ENCODE measurements at places on chromosomes 4 and X. TPM values are rescaled to one million over a fixed set of nuclear protein-coding genes. Genes with fewer than 3 reads are reported as not detected.

- DNase-seq = no peak
Observed at GRCh38 chr4:67104145-67104544, 441.2 kb downstream of the CENPC start.

DNA sequence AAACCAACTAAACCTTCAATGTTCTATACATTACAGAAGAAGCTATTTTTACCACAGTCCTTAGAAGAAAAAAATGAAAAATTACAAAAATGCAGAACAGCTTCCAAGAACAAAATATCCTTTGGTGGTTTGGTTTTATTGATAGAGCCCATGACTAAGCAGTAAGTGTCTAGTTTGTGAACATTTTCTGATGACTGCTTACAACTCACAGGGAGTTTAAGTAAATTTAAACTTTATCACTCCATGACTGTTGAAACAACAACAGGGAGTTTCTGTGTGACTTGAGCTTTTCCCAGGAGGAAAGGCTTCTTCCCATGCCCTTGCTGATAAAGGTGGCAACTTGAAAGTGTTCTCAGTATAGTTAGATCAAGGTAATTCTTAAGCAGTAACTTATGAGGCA is 2.9 kb downstream of the PF4 start:
- no peak for DNase-seq

- no peak for DNase-seq
Observed at GRCh38 chrX:83501003-83501402, 7.1 kb upstream of the POU3F4 start.

DNA sequence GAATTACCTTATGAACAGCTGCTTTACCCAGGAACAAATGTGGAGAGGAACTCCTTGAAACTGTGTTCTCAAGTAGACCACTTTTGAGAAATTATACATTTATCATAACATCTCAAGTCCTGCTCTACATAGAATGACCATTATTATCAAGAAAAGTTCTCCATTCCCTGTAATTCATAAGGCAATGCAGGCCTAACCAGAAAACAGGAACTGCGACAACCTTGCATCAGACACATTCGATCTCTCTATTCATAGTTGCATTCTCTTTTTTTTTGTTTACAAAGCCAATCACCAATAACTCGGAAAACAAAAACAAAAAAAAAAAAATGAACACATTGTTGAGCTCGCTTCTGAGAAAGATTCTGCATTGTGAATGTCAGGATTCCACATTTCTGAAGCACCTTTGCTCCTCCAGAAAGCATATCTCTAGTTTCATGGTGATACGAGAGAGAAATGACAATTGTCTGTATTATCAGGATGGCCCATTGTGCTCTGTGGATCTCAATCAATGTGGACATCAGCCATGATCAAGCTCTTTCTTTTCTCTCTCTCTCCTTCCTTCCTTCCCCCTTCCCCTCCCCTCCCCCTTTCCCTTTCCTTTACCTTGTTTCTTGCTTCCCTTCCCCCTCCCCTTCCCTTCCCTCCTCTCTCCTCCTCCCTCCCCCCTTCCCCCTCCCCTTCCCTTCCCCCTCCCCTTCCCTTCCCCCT is 32.4 kb upstream of the CD99 start:
- DNase-seq = no peak

The KLF3 gene
- 45.8 TPM for total RNA-seq

The SORBS2 gene
- 268 TPM for total RNA-seq

The NUP62CL gene
- total RNA-seq = not detected

DNA sequence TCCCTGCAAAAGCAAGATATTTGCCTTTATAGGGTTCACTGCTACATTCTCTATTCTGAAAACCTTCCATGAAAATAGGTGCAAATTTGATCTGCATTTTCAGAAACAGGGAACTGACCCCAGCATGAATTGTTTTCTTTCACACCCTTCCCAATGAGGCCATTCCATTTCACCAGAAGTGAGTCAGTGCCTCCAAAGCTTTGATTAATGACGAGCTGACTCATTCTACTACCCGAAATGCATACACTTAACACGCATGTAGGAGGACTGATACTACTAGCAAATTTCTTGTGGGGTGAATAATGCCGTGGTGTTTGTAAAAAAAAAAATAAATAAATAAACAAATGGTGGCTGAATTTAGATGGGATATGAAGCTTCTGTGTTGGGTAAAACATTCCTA is 146.9 kb upstream of the FGF13 start:
- no peak for DNase-seq

DNA sequence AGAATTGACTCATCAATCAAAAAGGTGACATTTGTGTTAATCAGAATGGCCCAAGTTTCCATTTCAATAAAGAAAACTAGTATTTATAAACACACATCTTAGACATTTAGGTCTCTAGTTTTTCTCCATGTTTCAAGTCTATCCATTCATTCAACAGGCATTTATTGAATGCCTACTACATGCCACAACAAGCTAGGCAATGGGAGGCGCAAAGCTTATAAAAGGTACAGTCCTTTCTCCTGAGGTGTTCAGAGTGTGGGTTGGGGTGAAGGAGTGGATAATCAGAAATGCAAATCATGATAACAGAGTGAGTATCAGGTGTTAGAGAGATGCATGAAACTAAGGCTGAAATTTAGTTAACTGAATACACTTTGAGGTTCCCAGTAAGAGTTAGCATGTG is 78.0 kb downstream of the HCCS start:
- DNase-seq = no peak

DNA sequence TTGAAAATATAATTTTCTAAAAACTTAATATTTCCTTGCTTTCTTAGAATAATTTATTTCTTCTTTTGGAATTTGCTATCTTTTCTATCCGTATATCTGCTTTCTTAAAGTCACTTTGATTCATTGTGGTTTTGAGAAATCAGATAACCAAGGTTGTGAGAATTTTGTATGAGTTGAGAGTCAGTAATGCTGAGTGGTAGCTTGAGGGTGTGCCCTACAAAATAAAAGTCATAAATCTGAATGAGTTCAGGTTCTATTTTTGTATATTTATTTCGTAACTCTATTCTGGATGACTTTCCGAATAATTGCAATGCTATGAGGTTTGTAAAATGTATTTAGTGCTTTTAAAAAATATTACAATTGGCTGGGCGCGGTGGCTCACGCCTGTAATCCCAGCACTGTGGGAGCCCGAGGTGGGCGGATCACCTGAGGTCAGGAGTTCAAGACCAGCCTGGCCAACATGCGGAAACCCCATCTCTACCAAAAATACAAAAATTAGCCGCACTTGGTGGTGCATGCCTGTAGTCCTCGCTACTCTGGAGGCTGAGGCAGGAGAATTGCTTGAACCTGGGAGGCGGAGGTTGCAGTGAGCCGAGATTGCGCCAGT is 8.9 kb downstream of the COPS4 start:
- DNase-seq = no peak

The HTRA3 gene
- total RNA-seq = 52.6 TPM

GRCh38 chr4:19575924-19576323 is 675.8 kb upstream of the SLIT2 start:
- DNase-seq = no peak

GRCh38 chr4:149999485-150000074 is 78.7 kb upstream of the DCLK2 start:
- no peak for DNase-seq

DNA sequence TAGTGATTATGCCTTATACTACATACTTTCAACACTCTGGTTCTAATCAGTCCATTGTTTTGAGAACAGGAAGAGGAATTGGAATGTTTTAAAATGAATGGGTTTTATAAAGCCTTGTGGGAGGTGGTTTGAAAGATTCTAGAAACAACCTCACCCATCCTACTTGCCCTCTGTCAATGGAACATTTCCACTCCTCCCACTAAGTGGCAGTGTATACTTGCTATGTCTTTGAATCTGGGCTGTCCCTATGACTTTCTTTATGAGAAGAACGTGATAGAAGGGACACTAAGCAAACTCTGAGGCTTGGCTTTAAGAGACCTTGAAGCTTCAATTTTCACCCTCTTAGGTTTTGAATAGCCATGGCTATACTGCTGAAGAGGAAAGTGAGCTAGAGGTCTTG is 611.2 kb downstream of the PPP4R3C start:
- DNase-seq = no peak

DNA sequence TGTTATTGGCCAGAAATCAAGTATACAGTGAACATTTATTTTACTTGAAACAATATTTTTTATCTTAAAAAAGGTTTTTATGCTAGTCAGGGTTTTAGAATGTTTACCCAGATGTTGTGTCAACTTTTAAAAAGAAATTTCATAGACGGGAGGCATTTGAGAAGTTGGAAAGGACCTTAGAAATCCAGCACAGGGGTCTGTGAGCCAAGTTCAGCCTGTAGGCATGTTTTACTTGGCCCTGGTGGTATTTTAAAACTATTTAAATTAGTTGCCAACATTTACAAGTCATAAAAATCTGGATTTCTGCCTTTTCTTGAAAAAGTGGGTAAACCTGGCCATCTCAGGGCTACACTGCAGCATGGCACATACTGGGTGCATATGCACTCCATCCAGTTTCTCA is 25.5 kb upstream of the FHL1 start:
- DNase-seq = no peak

- DNase-seq = no peak
Observed at GRCh38 chr4:106618956-106619355, 250.4 kb upstream of the GIMD1 start.

DNA sequence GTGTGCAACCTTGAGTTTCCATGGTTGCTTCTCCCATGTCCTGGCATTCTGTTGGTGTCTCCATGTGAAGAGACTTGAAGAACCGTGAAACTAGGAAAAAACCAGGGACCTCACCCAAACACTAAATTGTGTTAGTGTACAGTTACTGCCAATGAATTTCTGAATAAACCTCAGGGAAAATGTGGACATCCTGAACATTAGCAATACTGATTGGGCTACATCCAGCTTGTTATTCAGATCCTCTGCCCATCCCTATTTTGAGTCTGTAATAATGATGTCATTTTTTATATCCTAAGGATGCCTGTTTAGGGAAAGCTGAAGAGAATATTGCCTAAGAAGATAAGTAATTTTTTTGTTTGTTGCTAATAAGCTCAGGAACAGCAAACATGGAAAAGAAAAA is 262.7 kb downstream of the TMA16 start:
- DNase-seq = no peak

DNA sequence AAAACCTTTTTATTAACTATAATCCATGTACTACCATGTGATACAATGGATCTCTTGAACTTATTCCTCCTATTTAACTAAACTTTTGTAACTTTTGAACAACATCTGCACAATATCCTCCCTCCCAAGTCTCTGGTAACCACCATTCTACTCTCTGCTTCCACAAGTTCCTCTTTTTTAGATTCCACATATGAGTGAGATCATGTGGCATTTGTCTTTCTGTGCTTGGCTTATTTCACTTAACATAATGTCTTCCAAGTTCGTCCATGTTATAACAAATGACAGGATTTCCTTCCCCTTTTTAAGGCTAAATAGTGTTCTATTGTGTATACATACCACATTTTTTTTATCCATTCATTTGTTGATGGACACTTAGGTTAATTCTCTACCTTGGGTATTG is 28.1 kb downstream of the DCAF8L1 start:
- DNase-seq = no peak

DNA sequence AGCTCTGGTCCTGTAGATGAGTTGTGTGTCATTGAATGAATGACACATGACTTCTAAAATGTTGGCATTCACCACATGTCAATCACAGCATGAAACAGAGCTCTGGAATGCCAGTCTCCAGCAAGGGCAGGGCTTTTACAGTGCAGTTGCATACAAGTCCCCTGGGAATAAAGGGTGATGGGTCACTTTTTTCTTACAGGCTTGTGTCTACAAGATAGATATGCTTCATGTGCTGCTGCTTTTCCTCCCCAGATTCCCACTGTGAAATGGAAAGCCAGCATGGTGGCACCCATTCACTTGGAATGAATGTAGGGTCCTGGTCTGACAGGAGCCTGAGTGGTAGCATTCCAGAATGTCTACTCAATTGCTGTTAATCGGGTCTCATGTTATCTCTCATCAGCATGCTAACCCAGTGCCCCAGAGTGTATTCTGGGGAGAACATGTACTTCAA is 159.1 kb upstream of the KIT start:
- no peak for DNase-seq

The C1QTNF7 gene
- 24.0 TPM for total RNA-seq

DNA sequence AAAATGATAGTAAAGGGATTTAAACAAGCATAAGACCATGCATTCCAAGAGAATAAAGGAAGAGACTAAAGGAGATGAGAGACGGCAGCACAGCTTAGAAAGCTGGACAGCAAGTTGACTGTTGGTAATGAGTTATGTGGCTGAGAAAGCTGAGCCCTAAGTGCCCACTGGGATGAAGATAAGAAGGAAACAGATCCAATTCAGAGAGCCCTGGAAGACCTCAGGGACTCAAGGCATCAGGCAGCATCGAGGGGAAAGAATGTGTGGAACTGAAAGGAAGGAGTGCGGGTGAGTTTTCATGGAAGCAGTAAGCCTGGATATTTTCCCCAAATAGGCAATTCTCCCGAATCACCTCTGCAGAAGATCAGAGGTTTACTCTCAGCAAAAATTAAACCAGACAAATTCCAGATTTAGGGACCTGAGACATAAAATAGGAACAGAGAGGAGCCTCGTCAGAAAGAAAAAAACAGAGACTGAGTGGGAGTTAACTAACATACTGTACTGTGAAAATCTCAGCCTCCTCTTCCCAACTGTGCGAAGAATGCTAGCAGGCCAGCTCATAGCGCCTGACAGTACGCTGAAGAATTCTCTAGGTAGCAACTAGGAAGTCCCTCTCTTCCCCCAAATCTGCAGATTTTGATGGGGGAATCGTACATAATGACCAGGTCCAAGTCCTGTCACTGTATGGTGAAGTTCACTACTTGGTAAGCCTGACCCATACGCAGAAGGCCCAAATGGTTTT is 187.7 kb upstream of the TAPT1 start:
- DNase-seq = no peak

DNA sequence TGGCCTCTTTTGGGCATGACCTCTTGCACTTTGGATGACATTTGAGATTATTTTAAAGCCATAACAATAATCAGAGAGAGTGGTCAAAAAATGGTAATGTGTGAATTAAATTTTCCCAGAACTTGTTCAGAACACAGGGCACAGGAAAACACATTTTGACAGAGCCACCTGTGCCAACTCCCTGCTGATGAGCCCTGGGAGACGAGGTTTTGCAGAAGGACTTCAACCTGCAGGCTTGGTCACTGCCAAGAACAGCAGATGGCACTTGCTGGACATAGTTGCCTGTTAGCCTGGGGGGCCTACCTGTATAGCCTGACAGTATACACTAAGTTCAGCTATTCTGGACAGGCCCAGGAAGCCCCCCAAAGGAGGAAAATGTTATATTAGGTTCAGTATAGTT is 277.8 kb upstream of the EMCN start:
- no peak for DNase-seq

- DNase-seq = no peak
Observed at GRCh38 chrX:152028579-152028978, 54.1 kb upstream of the GABRE start.

DNA sequence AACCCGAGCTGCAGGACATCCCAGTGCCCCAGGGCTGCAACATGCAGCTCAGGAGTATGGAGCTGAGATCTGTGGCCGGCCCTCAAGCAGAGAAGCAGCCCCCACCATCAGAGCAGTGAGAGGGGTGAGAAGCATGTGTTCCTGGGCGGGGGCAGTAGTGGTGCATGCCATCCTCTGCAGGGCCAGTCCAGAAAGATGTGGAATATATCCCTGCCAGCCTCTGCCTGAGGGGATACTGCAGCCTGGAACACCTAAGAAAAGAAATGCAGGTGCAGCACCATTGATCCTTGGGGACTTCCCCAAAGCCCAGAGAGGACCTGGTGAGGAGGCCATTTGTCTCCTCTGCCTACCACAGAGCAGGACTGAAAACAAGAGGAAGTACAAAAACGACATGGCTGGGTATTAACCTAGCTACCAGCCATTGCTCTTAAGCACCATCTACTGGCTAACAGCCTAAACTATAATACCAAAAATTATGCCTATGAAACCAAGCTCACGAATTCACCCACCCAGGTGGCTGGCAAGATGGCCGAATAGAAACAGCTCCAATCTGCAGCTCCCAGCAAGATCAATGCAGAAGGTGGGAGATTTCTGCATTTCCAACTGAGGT is 158.8 kb downstream of the ADGRA3 start:
- no peak for DNase-seq
